NCI-H1092 (cell line): ENCODE measurements at places on chromosomes 5 and 9.

DNA sequence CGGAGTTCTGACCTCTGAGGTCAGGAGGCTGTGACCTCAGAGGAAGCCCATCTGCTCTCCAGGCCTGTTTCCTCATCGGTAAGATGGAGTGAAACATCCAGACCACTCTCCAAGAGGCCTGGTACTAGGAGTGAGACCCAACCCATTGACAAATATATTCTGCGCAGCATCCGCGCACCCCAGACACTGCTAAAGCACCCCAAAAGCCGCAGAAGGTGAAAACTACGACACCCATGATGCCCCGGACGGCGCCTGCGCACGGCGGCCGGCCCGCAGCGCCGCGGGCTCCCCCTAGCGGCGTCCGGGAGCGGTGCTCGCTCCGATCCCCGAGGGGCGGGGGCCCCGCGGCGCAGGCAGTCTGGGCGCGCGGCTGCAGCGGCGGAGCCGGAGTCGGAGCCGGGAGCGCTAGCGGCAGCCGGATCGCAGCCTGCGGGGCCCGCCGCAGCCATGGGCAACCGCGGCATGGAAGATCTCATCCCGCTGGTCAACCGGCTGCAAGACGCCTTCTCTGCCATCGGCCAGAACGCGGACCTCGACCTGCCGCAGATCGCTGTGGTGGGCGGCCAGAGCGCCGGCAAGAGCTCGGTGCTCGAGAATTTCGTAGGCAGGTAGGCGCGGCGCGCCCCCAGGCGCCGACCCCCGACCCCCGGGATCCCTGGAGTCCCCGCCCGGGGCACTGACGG is at the start of gene DNM1:
Gene DNM1, plus strand, starts transcription at position 356 of the 683 bp plus-strand sequence. Its CDS starts 92 bp downstream, at position 448.
- DNase-seq, result peak; percentile 33

DNA sequence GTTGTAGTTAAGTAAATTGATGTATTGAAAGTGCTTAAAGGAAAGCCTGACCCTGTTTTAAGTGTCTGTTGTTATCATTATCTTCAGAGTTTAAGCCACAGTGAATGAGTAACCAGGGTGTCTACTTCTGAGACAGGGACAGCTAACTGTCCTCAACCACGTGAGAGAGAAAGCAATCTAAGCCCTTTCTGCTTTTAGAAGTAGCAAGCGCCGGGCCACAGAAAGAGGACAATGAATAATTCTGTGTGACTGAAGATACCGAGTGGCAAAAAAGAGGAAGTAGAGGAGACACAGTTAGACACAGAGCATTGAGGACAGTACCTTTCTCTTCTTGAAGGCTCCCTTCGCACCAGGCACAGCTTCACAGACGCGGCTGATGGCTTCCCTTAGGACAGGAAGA is 86.3 kb downstream of the S1PR3 start:
- DNase-seq, result no peak

- DNase-seq, result no peak
Observed at GRCh38 chr5:80569961-80570786, at the start of gene ANKRD34B. Gene ANKRD34B, minus strand, starts transcription at chr5:80570280. Its CDS starts 10,261 bp downstream, at chr5:80560019.

DNA sequence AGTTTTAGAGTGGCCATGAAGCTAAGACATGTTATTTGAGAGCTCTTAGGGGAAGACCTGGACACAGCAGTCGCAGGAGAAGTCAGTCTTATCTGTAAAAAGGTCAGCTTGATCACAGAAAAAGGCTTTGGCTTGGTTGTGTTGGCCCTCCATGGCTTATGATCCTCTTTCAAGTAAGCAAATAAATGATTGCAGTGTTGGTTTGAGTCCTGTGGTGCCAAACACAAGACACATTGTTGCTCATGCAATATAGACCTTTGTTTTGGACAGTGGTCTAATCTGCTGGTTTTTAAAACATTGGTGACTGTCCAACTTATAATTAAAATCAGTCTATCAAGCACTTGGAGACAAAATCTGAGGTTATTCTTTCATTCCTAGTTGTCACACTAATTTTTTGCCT is 54.0 kb downstream of the DOCK8 start:
- DNase-seq, result no peak

GRCh38 chr5:89471541-89471940 is 588.6 kb upstream of the MEF2C start:
- DNase-seq, result no peak

GRCh38 chr9:98516897-98517503 is 191.7 kb downstream of the GABBR2 start:
- DNase-seq, result no peak

GRCh38 chr9:124214596-124215367 is 43.0 kb upstream of the NEK6 start:
- DNase-seq, result no peak

DNA sequence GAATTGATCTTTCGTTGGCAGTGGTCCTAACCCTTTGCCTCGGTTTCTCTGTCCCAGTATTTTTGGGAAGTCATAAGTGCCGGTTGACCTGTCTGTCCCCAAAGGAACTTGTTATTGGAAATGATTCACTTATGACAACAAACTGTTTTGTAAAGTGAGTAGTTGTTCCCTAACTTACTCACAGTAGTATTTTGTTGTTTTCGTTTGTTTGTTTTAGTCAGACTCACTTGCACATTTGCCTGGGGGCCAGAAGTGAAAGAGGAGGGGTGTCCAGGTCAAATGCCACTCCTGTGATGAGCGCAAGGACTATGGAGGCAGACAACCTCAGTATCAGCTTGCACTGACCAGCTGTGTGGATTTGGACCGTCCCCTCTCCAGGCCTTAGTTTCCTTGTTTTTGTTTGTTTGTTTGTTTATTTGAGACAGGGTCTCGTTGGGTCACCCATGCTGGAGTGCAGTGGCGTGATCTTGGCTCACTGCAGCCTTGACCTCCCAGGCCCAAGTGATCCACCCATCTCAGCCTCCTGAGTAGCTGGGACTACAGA is 47.3 kb downstream of the ANKRD55 start:
- DNase-seq, result no peak

- DNase-seq, result no peak
Observed at GRCh38 chr5:178784391-178784790, 53.9 kb upstream of the ZNF354A start.

DNA sequence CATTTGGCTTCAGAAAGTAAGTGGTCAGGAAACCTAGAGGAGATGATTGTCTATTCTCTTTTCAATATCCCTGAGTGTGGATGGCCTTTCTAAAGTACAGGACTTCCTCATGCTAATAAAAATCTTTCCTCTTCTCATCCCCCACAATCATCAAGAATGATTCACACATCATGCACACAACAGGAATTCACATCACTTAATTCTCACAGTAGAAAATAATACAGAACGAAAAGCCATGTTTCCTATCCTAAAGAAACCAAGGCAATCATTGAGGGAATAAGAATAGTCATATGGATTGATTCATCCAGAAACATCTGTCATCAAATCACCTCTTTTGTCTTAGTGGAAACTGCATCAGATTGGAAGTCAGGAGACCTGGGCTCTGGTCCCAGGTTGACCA is 203.1 kb upstream of the PIK3R1 start:
- DNase-seq, result no peak

DNA sequence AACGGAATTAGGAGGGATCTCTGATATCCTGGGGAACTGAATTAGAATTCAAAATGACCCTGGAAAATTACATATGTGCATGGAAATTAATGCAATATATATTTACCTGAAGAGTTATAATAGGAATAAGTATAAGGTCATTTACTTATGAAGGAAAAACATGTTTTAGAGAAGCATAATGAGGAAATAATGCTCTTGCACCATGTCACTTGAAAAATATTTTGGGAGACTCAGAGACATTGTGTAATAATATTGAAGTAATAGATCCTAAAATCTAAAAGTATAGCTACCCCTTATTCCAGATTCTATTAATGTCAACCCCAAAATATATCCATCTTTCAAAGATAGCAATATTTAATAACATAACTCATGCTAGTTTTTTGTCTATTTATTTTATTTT is 28.4 kb downstream of the SPZ1 start:
- DNase-seq, result no peak

GRCh38 chr5:7392693-7393024 is 3.3 kb upstream of the ADCY2 start:
- no peak for DNase-seq

- DNase-seq, result no peak
Observed at GRCh38 chr5:8114597-8115266, 245.8 kb downstream of the MTRR start.

GRCh38 chr5:134240421-134240962 is 14.6 kb upstream of the PPP2CA start:
- DNase-seq, result peak; percentile 8

GRCh38 chr9:85872463-85872862 is 68.5 kb upstream of the NAA35 start:
- DNase-seq, result no peak

DNA sequence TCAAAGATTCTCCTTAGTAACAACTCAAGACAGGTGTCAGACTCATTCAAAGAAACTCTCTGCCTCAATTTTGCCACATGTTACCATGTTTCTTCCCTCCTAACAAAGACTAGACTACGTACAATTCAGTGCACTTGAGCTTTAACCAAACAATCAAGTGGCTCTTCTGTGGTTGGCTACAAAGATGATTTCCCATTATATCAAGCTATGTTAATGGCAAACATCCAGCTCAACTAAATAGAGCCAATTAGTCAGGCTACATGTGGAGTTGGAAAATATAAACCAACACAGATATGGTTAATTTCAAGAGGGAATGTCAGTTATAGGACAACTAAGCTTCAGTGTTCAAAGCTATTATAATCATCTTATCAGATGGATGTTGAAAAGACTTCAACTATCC is 29.2 kb upstream of the ADRA1B start:
- DNase-seq, result peak; percentile 34

GRCh38 chr5:1885868-1886845 is 3.4 kb upstream of the IRX4 start:
- DNase-seq, result no peak

GRCh38 chr9:124206391-124206790 is 51.4 kb upstream of the NEK6 start:
- no peak for DNase-seq

GRCh38 chr5:87383216-87383615 is 29.5 kb downstream of the CCNH start:
- DNase-seq, result no peak

DNA sequence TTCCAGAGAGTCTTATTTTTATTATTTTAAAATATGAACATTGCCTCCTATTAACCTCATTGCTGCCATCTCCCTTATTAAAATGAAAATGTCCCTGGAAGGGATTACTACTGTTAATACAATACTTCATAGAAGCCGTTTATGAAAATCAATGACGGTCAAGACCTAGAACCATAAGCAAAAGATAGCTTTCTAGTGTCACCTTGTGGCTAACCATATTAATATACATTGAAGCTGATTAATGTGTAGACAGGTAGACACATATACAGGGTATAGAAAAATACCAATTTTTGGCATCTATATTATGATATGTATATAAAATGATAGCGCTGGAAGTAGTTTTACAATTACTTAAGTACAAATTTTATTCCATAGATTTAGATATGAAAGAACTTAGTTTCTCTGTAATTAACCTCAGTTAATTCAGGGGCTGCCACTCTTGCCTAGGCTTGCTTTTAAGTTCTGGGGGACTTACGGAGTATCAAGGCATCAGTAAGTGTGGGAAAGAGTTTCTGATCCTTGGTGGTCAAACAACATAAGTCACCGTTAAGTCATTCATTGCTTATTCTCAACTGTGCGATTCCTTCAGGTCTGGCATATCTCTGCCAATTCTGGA is 2.5 kb upstream of the YTHDC2 start:
- DNase-seq, result no peak
